WERI-Rb-1 (cell line): ENCODE measurements at places on chromosomes 11 and 22.
A peak's percentile ranks its signal among the peaks of the same experiment; 100 is the strongest.

GRCh38 chr11:30357872-30358271, 35.0 kb downstream of the ARL14EP start:
- DNase-seq: no peak

DNA sequence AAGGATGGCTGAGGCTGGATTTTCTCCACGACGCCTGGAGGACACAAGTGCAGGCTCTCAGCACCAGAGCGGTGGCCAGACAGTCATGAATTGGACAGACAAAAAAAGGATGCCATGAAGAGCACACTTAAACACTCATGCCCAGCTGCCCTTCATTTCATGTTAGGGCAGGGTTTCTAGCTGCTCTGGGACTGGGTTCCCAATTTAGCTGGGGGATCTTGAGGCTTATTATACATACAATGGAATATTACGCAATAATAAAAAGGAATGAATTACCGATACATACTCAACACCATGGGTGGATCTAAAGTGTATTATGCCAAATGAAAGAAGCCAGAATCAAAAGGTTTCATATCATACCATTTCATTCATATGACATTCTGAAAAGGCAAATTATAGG, 512.1 kb upstream of the LRRC4C start:
- no peak for DNase-seq

DNA sequence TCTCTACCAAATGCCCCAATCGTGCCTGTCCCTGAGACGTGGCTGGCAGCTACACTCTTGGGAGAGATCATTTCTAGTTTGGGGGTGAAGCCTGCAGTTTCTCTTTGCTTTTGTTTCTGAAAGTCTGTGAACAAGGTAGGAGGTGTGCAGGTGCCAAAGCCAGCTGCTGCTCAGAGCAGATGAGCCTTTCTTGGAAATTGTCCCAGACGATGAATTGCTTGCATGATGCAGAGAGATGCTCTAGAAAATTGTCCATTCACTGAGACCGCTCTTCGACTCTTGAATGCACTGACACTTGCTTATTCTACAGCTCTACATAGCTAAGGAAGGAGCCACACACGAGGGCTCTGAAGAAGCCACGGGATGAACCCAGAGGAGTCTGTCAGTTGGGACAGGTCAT, 225.6 kb upstream of the E2F8 start:
- DNase-seq: no peak

- peak; percentile 60 for DNase-seq
Measured at GRCh38 chr11:131748151-131749050, 378.0 kb downstream of the NTM start.

DNA sequence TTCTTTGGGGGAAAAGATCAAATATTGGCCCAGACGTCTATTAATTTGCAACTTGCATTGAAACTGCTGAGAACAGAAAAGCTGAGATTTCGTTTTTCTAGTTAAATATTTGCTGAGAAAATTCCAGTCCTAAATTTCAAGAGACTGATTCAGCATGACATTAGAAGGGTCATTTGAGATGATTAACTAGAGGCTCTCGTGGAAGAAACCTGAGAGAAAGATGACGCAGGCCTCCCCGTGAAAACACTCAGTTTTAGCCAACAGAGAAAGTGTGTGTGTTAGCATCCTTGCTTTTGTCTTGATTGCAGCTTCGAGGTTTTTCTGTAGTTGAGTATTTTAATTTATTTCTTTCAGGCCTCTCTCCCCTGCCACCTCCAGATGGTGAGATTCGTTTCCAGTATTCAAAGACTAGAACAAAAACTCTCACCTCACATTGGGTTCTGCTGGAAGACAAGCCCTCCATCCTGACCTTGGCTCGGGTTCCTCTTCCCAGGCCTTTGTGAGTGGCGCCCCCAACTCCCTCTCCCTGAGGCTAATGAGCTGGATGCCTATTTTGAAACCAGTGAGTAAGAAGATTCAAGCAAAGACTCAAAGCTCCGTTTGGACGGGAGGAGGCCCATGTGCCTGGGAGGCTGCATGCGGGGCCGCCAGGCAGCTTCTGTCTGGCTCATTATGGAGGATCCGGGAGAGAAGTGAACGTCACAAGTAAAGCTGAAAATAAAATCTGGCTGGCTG, 52.4 kb downstream of the CELSR1 start:
- no peak for DNase-seq

DNA sequence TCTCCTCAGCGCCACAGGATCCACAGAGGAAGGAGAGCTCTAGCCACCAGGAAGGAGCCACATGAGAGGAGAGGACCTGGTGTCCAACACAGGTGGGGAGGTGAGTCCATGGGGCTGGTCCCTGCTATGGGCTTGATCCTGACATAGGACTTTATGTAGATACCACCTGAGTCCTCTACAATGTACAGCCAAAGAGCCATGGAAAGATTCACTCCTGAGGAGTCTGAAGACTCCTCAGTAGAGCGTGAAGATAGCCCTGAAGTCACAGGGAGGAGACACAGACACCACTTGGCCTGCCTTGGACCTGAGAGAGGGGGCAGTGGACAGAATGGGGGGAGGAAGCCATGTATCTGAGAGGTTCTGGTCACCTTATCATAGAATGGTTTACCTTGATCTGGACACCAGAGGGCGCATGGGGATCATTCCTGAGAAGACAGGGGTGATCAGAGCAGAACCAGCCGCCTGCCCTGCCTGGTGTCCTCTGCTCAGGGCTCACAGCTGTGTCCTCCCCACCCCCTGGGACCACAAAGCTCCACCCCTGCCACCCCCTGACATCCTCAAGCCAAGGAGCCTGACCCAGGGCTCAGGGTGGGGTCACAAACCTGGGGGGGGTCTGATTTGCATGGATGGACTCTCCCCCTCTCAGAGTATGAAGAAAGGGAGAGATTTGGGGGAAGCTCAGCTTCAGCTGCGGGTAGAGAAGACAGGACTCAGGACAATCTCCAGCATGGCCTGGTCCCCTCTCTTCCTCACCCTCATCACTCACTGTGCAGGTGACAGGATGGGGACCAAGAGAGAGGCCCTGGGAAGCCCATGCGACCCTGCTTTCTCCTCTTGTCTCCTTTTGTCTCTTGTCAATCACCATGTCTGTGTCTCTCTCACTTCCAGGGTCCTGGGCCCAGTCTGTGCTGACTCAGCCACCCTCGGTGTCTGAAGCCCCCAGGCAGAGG, 77.0 kb downstream of the ZNF280B start:
- DNase-seq: peak; percentile 84

GRCh38 chr22:29632672-29633071, 29.2 kb downstream of the NF2 start:
- DNase-seq: no peak

- no peak for DNase-seq
Measured at GRCh38 chr22:39314251-39314971, 5.0 kb downstream of the RPL3 start.

DNA sequence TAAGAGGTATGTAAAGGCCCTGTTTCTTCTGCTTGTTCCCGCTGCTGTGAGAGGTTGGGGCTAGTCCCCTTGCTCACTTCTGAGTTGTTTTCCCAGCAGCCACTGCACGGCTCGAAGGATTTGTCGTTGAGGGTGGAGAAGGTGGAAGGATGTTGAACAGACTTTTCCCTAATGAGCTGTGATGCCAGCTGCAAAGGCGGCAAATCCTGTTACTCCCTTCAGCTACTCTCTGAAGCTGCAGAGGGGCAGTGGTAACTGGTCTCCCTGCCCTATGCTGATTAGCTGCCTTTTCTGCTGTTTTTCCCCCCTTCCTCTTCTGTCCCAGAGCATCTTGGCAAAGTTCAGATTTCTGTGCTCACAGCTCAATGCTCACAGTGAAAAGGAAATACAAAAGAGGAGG, 90.4 kb upstream of the SLC25A18 start:
- DNase-seq: peak; percentile 51

DNA sequence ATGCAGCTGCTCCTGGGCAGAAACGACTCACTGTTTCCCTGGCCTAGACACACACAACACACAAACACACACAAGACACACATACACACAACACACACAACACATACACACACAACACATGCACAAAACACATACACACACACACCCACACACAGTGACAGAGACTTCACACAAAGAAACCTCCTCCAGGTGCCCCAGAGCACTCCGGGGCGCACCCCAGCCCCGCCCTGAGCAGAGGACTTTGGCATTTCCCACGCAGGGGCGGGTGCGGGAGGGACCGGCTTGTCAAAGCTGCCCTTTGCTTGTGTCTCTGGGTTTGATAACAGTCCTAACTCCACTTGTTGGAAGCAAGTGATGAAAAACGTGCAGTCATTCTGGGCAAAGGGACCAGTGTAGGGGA, 6.5 kb downstream of the APOBEC3A start:
- no peak for DNase-seq

DNA sequence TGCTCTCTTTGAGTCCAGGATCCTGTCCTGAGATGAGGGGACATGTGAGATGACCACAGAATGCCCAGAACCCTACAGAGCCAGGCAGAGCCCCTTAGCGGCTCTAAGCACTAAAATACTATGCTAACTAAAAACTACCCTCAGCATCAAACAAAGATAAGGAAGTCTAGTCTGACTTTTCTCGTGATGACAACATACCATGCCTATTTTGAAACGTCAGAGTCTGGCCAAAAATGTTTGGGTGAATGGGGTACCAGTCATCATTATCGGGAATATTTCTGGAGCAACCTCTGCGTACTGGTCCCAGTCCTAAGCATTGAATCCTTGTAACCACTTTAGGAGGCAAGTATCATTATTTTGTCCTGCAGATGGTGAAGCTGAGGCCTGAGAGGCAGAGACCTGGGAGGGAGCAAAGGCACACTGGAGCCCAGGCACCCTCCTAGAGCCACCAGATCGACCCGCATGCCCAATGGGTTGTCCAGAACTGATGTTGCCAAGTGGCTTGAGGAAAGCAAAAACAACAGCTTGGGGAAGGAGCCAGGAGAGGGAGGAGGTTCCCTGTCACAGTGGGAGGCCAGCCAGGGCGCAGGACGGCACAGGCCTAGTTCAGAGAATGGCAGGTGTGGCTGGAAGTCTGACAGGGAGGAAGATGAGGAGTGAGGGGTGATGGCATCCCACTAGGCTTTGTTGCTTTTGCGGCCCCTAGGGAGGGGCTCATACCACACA, 7.2 kb upstream of the OSM start:
- DNase-seq: no peak

GRCh38 chr22:43428005-43428485, 16.2 kb downstream of the MPPED1 start:
- DNase-seq: peak; percentile 71

DNA sequence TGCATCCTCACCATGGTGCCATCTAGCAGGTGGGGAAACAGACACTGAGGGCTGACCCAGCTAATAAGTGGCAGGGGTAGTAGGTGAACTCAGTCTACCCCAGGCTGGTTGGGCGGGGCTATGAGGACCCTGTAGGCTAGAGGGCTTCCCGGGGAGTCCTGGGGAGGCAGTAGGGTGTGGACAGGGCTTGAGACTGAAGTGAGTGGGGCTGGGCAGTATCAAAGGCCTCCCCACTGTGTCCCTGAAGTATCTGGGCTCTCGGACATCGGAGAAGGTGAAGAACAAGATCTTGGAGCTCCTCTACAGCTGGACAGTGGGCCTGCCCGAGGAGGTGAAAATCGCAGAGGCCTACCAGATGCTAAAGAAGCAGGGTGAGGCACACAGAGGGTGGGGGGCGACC, 11.4 kb downstream of the GGA1 start:
- DNase-seq: no peak

GRCh38 chr22:38177044-38177443, 4.6 kb downstream of the PLA2G6 start:
- no peak for DNase-seq

DNA sequence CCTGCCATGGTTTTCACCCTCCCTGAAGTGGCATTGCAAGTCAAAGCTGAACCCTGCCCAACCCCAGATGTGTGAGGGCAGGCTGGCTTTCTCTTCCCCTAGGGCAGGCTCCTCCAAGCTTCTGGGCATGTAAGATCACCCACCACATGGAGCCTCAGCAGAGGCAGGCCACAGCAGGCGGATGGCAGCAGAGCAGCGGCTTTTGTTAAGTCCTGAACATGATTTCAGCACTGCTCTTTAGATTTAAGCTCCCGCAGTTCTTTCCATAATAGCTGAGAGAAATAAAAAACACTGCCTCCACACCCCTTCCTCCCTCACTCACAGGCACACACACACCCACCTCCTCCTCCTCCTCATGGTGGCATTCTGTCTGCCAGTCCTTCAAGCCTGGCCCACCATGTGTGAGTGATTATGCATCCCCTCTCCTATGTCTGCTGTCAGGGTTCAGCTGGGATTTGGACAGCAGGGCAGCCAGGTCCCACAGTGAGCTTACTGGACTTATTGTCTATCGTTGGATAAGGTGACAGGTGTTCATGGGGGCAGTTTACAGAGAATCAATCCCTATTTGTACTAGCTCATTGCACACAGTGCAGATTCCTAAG, 5.0 kb upstream of the NTM start:
- DNase-seq: peak; percentile 90

DNA sequence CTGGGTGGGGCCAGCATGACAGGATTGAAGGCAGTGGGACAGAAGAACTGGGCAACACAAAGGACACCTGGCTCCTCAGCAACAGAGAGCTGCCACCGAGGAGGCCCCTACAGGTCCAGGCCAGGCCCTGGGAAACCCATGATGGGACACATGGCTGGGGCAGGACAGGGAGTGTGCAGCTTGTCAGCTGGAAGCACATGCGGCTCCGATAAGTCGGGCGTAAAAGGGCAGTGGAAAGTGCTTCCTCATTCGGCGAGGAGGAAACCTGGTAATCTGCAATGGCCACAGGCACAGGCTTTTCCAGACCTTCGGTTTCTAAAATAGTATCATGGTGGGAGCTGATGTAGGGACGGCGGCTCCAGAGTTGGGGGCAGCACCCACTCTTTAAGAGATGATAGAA, 16.5 kb downstream of the GNAZ start:
- DNase-seq: no peak

DNA sequence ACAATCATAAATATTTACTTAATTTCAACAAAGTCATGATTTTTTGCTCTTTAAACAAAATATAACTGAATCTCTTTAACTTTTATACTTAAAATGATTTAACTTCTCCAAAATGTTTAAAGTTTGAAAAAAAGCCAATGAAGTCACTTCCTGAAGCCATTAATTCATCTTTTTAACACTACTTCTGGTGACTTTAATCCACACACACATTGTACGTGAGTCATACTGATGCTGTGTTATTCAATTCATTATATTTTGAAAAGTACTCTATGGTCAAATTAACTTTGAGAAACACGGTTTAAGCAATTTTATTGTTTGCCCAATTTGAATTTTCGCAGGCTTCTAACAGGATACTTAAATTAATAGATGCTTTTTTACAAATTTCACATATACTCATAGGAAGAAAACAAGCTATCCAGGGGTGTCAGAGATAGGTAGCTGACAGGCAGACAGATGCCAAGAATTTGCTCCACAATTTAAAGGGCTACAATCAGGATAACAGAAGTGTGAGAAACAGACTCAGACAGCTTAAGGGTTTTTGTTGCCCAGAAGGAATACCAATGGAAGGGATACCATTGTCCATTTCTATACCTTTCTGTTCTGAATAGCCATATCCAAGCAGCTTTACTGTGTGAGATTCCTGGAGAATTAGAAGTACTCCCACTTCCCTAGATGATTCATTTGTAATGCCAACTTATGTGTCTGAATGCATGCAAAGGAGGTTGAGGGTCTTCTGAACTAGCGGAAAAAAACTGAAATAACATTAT, 118.4 kb downstream of the RBFOX2 start:
- no peak for DNase-seq

GRCh38 chr22:42439821-42440674, 7.8 kb upstream of the NFAM1 start:
- DNase-seq: no peak
